ENCODE measurements at places on chromosomes 4 and X. TPM values are rescaled to one million over a fixed set of nuclear protein-coding genes. Genes with fewer than 3 reads are reported as not detected.

Gene SLC6A14
- not detected for total RNA-seq

Gene ATP1B4
- not detected for total RNA-seq

Gene VCX2
- total RNA-seq, result not detected

DNA sequence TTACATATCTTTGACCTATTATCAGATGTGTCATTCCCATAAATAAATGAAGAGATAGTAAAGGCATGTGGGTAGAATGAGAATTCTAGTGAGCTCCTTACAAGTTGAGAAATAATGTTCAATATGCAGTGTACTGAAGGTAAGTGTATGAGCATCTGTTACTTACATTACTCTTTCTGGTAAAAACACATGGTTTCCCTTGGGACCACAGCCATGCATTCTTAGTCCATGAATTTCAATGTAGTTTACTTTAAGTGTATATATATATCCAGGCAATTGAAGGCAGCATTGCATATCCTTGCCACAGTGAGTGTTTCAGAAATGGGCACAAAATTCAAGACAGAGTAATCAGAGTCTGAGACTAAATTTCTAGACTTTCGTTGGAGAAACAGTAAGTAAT, 277.2 kb downstream of the CXXC4 start:
- no peak for DNase-seq

- no peak for DNase-seq
Measured at GRCh38 chrX:41391606-41392005, 55.5 kb upstream of the NYX start.

DNA sequence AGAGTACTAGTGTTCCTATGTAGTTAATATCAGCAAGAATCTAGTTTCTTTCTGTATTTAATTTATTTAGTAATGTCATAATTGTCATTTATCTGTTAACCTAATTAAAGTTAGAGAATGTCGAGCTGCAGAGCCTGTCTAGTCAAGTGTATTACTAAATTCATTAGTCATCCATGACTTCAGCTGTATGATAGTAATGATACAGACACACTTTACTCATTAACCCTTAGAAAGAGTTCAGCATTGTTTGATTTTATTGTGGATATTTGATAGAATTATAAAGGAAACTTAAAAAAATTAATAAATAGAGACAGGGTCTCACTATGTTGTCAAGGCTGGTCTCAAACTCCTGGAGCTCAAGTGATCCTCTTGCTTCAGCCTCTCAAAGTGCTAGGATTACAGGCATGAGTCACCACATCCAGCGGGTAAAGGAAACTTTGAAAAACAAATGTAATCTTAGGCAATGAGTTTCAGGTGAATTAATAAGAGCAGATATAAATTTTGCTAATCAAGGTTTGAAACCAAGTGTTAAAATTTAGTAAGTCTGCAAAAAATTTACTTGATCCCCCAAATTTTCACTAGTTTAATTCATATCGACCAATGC, 110.6 kb downstream of the ANK2 start:
- no peak for DNase-seq

DNA sequence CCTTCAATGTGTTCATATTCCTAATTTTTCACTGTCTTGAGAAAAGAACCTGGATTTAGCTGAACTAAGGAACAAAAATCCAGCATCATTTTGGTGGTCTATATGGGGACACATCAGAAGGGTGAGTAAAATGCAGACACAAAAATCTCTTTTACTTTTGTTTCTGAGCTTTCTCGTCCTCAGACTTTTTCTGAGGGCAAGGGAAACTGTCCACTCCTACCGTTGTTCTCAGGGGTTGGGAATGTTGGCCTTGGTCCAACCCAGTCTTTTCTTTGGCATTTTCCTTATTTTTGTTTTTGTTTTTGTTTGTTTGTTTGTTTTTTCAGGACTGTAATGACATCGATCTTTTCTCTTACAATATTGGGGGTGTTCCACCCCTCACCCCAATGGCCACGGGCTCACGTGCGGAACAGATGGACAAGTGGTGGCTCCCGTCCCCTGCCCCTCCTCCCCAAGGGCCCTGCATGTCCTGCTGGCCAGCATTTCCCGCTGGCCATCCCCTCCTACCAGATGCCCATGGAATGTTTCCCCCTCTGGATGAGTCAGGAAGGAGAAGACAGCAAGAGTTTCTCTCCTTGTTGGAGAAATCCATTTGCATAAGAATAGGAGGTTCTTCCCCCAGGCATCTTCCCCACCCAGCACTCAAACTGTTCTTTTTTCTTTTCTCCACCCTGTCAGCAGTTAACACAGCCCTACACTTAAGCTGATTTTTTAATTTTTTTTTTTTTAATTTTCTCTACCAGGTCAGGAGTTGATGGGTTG, 305.4 kb upstream of the NDST4 start:
- no peak for DNase-seq

- DNase-seq, result no peak
Measured at GRCh38 chrX:110944311-110944750, 148.7 kb upstream of the CHRDL1 start.

- DNase-seq, result no peak
Measured at GRCh38 chrX:10725071-10725470, 104.7 kb upstream of the MID1 start.

GRCh38 chrX:100649550-100650356, 5.8 kb downstream of the SRPX2 start:
- DNase-seq, result peak; percentile 92

DNA sequence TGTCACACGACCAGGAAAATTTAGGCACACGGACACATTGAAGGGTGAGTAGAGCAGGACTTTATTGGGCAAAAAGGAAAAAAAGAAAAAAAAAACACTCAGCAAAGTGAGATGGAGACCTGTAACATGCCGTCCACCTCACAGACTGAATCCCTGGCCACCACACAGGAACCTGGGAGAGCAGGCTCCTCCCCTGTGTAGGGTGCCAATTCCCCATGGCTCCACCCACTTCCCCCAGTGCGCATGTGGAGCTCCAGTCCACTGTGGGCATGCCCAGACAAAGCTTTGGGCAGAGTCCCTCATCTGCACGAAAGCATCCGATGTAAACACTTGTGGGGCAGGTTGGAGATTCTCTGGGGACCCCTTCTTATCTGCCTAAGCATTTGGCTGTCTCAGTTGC, 23.6 kb upstream of the CBR4 start:
- peak; percentile 28 for DNase-seq

DNA sequence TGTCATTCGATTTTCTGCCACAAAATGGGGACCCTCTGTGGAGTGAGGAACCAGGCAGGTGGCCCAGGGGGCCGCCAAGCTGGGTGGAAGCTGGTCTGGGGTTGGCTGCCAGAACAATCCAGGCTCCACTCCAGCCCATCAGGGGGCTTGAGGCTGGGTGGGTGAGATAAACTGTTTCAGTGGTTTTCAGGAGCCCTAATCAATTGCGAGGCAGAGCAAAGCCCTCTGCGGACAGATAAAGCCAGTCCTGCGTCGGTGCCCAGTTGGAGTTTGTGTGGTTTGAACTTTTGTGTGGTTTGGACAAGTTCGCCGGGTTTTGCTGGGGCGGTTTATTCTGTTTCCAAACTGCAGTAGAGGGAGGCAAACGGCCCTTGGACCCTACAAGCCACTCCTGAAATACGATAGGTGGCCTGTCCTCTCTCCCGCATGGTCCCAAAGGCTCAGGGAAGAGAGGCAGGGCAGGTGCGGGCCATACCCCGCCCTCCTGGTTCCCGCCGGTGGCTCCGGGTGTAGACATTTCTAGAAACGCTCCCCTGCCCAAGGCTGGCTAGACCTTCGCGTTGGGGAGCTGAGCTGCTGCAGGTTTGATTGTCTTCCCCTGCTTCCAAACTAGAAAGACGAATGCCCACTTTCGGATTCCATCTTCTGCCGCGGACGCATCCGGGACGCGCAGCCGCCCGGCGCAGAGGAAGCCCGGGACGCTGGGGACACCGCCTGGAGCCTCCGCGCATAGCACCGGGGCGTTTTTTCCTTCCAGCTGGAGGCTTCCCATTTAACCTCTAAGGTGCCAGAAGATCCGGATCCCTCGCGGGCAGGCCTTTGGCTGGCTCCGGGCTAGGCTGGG, 169.0 kb upstream of the BCOR start:
- peak; percentile 24 for DNase-seq

DNA sequence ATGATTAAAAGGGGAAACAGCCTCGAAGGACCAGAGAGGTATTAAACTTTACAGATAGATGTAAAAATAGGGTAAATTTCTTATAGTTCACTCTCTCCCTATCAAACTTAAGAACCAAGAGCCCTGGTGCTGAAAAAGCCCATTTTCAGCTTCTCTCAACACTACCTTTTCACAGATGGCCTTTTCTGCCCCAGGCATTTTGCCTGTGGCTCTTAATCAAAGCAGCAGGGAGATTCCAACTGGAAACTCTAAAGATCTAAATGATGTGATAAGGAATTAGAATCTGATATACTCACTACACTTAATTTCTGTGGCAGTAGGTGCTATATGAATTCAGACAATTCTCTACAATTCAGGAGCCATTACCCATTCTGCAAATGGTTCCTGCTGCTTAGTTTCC, 60.0 kb downstream of the AMMECR1 start:
- DNase-seq, result no peak

- no peak for DNase-seq
Measured at GRCh38 chr4:184402740-184403383, 71.5 kb downstream of the IRF2 start.

DNA sequence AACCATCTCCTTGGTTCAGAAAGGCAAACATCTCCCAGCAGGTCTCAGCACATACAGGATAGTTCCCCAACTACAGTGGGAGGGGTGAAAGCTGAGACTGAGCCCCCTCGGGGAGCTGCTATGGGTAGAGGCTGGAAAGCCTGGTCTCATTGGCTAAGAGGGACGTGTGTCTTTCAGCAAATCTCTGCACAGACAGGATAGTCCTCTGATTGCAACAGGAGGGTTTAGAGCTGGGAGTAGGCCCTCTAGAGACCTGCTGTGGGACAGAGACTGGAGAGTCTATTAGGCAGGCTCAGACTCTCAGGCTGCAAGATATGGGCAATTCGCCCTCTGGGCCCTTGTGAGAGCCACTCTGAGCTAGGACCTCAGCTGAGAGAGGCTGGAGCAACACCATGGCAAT, 271.6 kb upstream of the GALNT7 start:
- no peak for DNase-seq

DNA sequence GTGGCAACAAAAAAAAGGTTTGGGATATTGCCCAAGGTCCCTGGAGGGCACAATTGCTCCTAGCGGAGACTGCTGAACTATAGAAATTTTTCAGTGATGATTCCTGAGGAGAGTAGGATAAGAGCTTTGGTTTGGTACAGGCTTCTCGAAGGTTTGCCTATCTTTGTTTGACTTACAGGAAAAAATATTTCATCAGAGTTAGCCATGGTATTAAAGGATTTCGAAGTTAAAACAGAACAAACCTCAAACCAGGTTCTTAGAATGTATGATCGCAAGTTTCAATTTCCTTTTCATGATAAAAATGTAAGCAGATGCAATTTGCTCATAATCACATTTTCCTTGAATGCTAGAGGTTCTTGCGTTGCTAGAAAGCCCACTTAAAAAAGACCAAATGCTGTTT, 1.7 kb downstream of the EGFL6 start:
- DNase-seq, result no peak

- DNase-seq, result no peak
Measured at GRCh38 chrX:119206203-119206602, 29.9 kb upstream of the PGRMC1 start.

Gene ARHGAP24
- 26.3 TPM for total RNA-seq

Gene WAS
- total RNA-seq, result not detected

Gene CSAG2
- total RNA-seq, result not detected

Gene FRYL
- 57.4 TPM for total RNA-seq

Gene FRG1
- total RNA-seq, result 24.6 TPM

GRCh38 chrX:134006484-134007161, 21.2 kb upstream of the GPC3 start:
- DNase-seq, result no peak

Gene IL1RAPL2
- total RNA-seq, result not detected

GRCh38 chrX:110437686-110438085, 79.0 kb downstream of the RTL9 start:
- DNase-seq, result no peak

DNA sequence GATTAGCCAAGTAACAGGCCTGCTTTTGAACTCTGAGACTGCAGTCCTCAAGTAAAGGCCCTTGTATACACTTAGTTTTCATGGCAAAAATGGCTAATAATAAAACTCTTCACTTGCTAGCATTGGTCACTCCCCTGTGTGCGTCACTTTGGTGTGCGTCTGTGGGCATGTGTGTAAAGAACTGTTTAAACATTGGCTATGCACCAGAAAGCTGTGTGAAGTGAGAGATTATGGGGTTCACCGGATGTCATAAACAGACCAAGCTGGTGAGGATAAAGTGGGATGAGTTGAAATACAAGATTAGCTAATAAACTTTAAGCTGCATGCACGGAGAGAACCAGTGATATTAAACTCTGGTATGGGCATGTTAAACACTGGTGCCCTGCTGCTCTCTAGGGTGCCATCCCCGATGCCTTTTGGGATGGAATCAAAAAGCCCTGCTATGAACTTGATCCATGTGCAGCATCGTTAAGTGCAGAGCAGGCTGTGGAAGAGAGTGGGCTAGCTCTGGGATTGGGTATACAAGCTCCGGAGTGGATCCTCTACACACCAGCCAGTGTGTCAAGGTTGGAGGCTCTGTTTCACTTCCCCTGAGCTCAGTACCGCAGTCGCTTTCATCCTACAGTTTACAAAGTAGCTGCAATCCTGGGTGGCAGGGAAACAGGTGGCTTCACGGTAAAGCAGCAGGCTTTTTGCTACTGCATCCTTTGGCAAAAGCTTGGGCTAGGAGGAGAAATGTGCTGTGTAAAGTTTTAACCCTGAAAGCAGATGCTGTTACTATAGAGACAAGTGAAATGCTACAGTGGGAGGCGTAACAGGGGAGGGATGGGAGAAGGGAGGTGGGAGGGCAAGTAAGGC, 108.3 kb upstream of the SLC4A4 start:
- no peak for DNase-seq

Data from dermis microvascular lymphatic vessel endothelial cell (primary cell).